ENCODE measurements at places on chromosomes 3 and 15.

DNA sequence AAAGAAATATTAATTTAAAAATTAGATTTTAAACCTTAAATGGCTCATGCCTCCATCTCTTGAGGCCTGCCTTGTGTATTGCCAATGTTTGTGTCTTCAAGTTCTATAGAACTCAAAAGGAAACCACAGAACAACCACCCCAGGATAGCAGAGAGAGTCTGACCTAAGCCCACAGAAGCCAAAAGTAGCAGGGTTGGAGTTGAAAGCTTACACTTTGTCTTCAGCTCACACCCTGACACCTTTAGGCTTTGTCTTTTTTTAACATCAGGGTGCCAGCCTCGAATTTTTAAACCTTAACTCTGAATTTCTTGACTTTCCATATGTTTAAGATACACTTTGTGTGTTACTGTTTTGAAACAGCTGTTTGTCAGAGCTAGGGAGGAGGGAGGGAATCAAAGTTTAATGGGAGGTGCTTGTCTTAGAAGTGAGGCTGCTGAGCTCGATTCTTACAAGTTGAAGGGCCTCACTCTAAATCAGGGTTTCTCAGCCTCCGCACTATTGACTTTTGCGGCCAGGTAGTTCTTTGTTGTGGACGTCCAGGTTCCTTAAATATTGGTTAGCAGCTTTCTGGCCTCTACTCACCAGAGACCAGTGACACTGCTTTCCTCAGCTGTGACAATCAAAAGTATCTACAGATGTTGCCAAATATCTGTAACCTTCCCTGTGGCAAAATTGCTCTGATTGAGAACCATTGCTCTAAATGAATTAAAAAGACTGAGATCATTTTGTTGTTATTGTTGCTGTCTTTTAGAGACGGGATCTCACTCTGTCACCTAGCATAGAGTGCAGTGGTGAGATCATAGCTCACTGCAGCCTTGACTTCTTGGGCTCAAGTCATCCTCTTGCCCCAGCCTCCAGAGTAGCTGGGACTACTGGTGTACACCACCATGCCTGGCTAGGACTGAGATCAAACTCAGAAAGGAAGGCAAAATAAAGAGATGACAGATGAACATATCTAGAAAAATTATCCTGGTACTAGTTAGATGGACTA, 139.2 kb upstream of the EOMES start:
- no peak for DNase-seq

DNA sequence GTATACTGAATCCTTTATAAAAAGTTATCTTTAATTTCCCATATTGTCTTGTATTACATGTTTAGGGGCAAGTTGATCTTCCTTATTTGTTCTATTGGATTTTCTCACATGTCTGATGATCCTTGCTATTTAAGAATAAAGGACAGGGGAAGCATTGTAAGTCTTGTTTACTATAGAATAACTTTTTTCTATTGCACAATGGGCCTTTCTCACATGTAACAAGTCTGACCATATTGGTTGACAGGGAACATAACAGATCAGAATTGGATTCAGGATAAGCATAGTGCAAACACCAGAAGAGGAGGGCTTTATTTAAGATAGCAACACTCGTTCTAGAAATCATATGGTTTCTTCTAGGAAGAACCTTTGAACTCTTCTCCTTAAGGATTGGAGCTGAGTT, 257.9 kb upstream of the RBMS3 start:
- no peak for DNase-seq

GRCh38 chr3:17811646-17812045, 69.2 kb upstream of the TBC1D5 start:
- no peak for DNase-seq

GRCh38 chr15:49279521-49280456, 109.7 kb downstream of the GALK2 start:
- no peak for DNase-seq

- DNase-seq = no peak
Measured at GRCh38 chr3:149352556-149352955, 19.1 kb upstream of the TM4SF18 start.
